ENCODE measurements at places on chromosomes 12 and 14. TPM values are rescaled to one million over a fixed set of nuclear protein-coding genes. Genes with fewer than 3 reads are reported as not detected.

- H3K27ac ChIP-seq = no peak overlapping the region
- H3K27me3 ChIP-seq = no peaks in the 10 kb centered on the region
- H3K4me1 ChIP-seq = no peaks in the 10 kb centered on the region
- H3K36me3 ChIP-seq = no peaks in the 10 kb centered on the region
- no peak overlapping the region for H3K4me3 ChIP-seq
Measured at GRCh38 chr14:94344389-94344788, 21.3 kb upstream of the SERPINA6 start.

Gene TRHDE
- 0.74 TPM for total RNA-seq

- peaks cover 14% of the 10 kb centered on the region for H3K36me3 ChIP-seq
- H3K27ac ChIP-seq = peak overlapping the region; percentile 58
- H3K4me1 ChIP-seq = peaks cover 39% of the 10 kb centered on the region
- peak; percentile 87 for DNase-seq
- peak overlapping the region; percentile 91 for H3K4me3 ChIP-seq
Measured at GRCh38 chr12:56634242-56634836, 4.2 kb upstream of the BAZ2A start.

Gene MANSC4
- total RNA-seq = not detected

DNA sequence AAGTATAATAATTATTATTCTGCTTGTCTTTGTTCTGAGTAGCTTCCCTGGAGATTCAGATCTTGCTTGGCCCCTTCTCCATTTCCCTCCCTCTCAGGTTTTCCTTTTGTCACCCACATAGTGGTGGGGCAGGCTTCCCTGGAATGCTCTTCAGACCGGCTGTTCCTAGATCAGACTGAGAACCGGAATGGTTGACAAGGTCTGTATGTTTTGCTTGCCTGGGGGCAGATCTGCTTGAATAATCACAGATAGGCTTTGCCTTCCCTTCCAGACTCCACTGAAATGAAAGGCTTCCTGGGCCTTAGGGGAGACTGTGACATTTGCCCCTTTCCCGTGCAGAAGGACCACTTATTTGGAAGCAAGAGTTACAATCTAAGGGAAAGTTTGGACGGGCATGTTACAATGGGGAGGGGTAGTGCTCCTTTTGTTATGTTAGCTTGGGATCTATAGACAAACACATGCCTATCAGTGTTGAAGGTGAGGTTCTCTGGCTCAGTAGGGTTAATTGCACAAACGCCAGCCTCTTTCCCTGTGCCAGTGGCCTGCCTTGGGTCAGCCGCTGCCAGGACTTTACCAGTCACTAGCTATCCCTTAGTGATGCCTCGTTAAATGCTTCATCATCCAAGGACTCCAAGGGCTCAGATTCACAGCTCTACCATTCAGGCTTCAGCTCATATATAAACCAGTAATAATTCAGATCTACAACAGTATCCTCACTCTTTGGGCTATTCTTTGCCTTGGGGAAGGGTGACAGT is 178.6 kb downstream of the SNAPC1 start:
- H3K4me1 ChIP-seq = no peaks in the 10 kb centered on the region
- H3K27ac ChIP-seq = no peak overlapping the region
- DNase-seq = peak; percentile 41

GRCh38 chr14:33800735-33801163 is 150.1 kb downstream of the EGLN3 start:
- no peaks in the 10 kb centered on the region for H3K36me3 ChIP-seq
- DNase-seq = no peak
- H3K4me1 ChIP-seq = no peaks in the 10 kb centered on the region

All from PC-9 (cell line).